H4 (cell line): ENCODE measurements at places on chromosomes 16 and 17. TPM values are rescaled to one million over a fixed set of nuclear protein-coding genes. Genes with fewer than 3 reads are reported as not detected.

GRCh38 chr16:11203111-11203623 lies 52.8 kb downstream of the SOCS1 start:
- no peak for DNase-seq

- no peak for DNase-seq
These were observed 70.1 kb upstream of the CREBBP start for GRCh38 chr16:3950343-3951193.

DNA sequence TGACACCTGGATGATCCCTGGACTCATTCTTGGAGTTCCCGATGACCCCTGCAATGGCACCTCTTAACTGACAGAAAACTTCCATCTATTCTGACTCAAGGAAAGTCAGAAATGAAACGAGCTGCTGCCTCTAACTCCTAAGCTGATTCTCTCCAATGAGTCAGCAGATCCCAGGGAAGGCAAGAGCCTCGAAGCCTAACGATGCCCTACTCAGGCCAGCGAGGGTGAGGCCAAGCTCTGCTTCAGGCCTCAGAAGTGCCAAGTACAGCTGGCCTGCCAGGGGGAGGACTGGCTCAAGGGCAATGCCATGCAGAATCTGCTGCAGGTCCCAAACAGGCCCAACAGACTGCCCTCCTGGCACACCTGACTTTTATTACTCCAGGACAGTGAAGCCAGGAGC lies 36.3 kb downstream of the PLXDC1 start:
- peak; percentile 21 for DNase-seq

- DNase-seq: no peak
These were observed 23.6 kb upstream of the MRPS23 start for GRCh38 chr17:57873261-57874057.

DNA sequence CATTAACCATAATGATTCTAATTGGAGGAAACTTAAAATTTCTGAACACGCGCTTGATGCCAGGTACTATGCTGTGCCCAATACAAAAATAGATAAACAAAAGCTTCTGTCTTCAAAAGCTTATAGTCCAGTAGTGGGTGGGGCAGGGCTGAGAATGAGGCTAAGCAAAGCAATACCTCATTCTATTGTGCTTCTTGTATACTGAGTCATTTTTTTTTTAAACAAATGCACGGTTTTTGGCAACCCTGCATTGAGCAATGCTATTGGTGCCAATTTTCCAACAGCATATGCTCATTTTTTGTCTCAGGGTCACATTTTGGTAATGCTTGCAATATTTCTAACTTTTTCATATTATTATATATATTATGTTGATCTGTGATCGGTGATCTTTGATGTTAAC lies 34.7 kb upstream of the HNF1B start:
- DNase-seq: no peak

DNA sequence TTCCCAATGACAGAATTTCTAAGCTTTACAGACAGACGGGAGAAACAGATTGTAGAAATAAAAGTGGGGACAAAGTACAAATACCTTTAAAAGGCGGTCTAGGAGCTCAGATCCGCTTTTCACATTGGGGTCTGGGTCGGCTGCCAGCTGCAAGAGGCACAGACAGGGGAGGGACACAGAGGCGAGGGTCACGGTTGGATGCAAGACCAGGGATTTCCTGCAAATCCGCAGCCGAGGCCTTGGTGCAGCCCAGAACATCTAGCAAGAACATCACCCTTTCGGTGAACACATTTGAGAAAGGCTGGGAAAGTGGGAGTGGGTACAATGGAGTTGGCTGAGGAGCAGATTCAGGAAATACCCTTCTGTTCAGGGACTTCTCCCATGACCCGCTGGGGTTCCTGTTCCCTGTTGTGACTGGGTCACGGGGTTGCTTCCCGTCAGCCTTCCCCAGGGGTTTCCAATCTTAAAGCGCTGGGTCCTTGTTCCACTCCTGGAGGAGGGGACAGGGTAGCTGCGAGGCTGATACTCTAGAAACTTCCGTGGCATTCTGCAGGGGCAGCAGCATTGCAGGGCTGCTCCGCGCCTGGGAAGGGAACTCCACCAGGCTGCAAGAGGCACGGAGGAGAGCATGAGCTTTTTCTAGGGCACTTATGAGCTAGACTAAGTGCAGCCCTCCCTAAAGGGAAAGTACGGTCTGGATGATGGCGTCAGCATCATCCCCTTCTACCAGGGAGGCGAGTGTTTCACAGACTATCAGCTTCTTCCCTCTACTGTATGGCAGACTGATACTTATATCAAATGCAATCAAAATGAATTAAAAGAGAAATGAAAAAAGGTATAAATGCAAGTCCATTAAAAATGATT lies 16.0 kb downstream of the VAC14 start:
- no peak for DNase-seq

- DNase-seq: no peak
These were observed 759 bp downstream of the ASPHD1 start for GRCh38 chr16:29900888-29901606.

GRCh38 chr17:71765437-71765836 lies 355.4 kb upstream of the SOX9 start:
- no peak for DNase-seq

DNA sequence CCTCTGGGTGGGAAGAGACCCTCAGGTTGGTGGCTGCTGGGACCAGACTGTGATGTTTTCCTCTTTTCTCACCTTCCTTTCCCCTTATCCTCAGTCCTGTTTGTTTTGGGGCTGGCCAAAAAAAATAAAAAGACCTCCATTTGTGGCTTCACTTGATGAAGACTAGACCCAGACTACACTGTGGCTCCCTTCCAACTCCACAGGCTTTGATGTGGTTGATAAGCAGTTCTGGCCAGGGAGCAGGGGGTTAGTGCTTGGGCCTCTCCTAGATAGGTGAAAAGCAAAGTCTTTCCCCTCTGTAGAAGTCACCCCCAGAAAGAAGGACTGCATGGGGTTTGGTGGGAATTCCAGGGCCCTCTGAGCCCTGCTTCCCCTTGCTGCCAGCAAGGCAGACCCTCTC lies 11.2 kb upstream of the ADAM11 start:
- DNase-seq: no peak

- DNase-seq: no peak
These were observed 20.5 kb downstream of the ERCC4 start for GRCh38 chr16:13940397-13940933.

The USP7 gene
- 14.4 and 33.8 TPM in 2 replicates for total RNA-seq

The MTHFSD gene
- 9.6 and 10.0 TPM in 2 replicates for total RNA-seq

The CTRB2 gene
- total RNA-seq: not detected in 2 replicates

The TNFSF13 gene
- 0.43 TPM in 1 of 2 replicates, not detected in the other for total RNA-seq

The RAMP2 gene
- not detected in 2 replicates for total RNA-seq

The AOC3 gene
- total RNA-seq: 0.04 and 0.06 TPM in 2 replicates

The KRTAP3-2 gene
- total RNA-seq: not detected in 2 replicates

The ACAP1 gene
- total RNA-seq: 0.19 TPM in 1 of 2 replicates, not detected in the other

The C17orf100 gene
- 0.29 TPM in 1 of 2 replicates, not detected in the other for total RNA-seq

The SLC16A11 gene
- not detected in 2 replicates for total RNA-seq

The CTRB1 gene
- not detected in 2 replicates for total RNA-seq

The CDC27 gene
- 92.1 and 100 TPM in 2 replicates for total RNA-seq

The GPR139 gene
- not detected in 2 replicates for total RNA-seq

The CHST5 gene
- total RNA-seq: 0.04 TPM in 1 of 2 replicates, not detected in the other
